ENCODE measurements at places on chromosomes 3 and 15.

DNA sequence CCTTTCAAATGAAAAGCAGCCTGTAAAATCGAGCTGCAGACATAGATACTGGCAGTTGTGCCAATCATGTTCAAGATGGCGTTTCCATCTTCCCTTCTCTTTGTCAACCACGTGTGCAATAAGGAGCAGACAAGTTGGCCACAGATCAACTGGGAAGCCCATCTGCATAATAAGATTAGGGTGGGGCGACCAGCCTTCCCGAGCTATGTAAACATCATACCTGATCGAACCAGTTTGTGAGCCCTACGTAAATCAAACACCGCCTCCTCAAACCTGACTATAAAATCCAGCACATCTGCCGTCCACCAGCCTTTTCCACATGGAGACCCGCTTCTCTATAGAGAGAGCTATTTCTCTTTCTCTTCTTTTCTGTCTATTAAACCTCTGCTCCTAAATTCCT lies 37.2 kb downstream of the TRIM42 start:
- DNase-seq = no peak

DNA sequence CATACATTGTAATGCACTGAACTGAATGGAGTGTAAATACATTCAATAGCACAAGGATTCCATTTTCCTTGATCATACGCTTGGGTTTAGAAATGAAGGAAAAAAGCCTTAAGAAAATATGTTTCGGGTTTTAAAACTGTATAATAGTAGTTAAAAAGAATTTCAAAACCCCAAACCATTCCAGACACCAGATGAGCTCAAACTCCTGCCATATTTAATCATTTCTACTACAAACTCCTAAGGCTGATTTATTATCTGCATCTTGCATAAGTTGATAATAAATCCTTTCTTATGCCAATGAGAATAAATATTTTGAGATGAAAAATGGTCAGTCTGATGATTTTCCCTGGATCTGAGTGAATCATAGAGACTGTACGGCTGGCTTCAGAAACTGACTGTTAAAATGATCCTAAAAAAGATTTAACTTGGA lies 51.0 kb downstream of the NR1D2 start:
- no peak for DNase-seq

DNA sequence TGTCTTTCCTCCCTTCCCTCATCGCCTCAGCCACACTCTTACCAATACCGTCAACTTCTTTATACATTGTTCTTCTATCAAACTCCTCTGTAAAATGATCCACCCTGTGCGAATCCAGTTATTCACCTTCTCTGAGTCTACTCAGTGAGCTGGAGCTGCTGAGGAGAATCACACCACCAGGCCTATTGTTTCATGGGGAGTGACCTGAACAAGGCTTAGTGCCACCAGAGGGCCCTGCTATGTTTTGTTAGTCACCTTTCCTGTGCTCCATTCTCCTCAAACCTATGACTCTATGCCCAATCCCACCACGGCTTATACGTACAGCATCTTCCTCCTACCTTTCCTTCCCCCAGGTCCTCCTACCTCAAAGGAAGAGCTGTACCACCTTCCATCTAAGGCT lies 50.4 kb upstream of the MED12L start:
- DNase-seq = no peak

- no peak for DNase-seq
These were observed 304.8 kb downstream of the EPHB1 start for GRCh38 chr3:135099734-135100355.

- no peak for DNase-seq
These were observed 124.2 kb downstream of the SHQ1 start for GRCh38 chr3:72724070-72724469.

GRCh38 chr3:50417637-50418033 lies 58.3 kb upstream of the TMEM115 start:
- no peak for DNase-seq

GRCh38 chr15:31745841-31746240 lies 284.5 kb upstream of the CHRNA7 start:
- DNase-seq = no peak

- no peak for DNase-seq
These were observed 428.3 kb upstream of the RASGRP1 start for GRCh38 chr15:38992930-38993329.

- DNase-seq = no peak
These were observed 60.0 kb downstream of the MAGEF1 start for GRCh38 chr3:184651904-184652303.
